SHP77 (cell line): ENCODE measurements at places on chromosomes 12 and 14.
A peak's percentile ranks its signal among the peaks of the same experiment; 100 is the strongest.

- DNase-seq, result no peak
Observed at GRCh38 chr14:89017417-89017816, 193.0 kb downstream of the TTC8 start.

- no peak for DNase-seq
Observed at GRCh38 chr12:90174198-90174510, 465.5 kb upstream of the ATP2B1 start.

DNA sequence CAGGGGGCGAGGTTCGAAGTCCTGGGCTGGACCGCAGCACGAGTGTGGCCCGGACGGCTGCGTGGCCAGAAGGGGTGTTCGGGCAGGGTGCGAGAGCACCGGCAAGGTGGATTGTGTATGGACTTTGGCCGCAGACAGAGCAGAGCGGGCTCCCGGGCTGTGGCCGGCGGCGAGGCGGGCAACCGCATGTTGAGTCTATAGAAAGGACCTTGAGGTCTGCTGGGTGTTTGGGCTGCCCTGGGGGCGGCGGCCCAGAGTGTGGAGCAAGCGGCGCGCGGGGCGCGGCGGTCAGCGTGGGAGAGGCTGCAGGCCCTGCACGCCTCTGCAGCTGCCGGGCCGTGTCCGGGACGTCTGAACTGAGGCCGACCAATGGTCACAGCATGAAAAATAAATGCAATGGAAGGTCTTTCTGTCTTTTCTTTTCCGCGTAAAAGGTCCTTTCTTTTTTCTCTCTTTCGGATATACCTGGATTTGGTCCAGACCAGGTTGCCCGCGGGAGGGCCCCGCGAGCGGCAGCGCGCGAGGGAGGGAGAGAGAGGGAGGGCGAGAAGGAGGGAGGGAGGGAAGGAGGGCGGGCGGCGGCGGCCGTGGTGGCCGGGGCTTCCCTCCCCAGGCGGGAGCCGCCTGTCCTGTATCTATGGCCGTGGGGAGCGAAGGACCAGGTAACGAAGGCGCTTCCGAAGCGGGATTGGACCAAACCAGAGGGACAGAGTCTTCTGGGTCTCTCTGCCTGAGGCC, 5.5 kb upstream of the HOXC9 start:
- no peak for DNase-seq

DNA sequence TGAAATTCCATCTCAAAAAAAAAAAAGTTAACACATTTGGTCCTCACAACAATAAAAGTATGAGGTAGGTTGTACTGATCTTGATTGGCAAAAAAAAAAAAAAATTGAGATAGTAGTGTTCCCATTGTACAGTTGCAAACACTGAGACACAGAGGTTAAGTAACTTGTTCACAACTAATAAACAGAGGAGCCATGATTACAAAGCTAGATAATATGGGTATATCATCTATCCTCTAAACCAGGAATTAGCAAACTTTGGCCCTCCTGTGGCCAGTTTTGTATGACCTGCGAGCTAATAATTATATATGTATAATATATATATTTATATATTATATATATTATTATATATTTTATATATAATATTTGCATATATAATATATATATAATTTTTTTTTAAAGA, 2.3 kb upstream of the PSME1 start:
- no peak for DNase-seq

GRCh38 chr12:50928392-50928791, 24.0 kb upstream of the HIGD1C start:
- DNase-seq, result no peak

GRCh38 chr14:60760644-60761364, 26.2 kb downstream of the MNAT1 start:
- DNase-seq, result no peak

GRCh38 chr12:110846615-110847566, at the start of gene CCDC63:
Gene CCDC63, plus strand, starts transcription at chr12:110846987. Its CDS starts 5,968 bp downstream, at chr12:110852955.
- no peak for DNase-seq

DNA sequence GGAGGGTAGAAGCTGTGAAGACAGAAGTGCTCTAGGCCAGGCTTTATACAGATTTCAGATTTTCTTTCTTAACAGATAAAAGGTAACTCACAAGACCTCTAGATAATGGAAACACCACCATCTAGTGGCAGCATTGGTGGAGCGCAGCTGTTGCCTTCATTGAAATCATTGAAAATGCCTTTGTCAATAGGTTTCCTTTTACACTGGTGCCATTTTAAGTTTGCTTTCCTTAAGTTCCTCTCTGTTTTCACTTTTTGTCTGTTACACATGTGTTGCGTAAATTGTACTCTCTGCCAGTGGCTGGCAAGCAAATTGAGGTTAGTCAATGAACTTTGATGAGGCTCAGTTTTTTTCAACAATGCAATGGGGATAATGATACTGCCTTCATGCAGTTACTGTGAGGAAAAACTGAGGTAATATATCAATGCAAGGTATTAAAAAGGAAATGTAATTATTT, 31.1 kb downstream of the ALDH1L2 start:
- peak; percentile 61 for DNase-seq

DNA sequence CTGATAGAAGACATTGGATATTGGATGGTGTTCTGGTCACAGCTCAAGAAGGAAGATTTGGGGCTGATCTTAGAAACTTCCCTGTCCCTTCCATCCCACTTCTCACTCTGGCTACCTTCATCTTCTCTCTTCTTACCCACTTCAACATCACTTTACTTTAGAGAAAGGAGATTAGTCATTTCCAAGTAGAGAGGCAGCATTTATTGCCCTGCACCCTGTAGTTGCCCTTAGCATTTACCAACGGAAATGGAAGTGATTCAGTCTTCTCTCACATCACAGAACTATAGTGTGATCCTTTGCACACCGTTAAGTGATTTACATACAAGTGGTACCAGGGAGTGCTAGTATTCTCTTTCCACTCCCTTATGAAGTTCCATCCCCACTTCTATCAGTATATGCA, 52.4 kb downstream of the PHLDA1 start:
- DNase-seq, result peak; percentile 22

DNA sequence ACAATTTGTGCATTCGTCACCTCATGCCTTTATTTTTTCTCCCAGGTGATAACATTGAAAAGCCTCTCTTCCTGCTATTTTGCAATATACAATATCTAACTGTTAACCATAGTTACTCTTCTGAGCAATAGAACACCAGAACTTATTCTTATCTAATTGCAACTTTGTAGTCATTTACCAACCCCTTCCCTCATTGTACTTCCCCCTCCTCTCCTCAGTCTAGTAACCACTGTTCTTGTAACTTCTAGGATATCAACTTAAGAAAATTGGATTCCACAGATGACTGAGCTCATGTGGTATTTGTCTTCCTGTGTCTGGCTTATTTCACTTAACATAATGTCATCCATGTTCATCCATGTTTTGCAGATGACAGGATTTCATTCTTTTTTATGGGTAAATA, 7.6 kb downstream of the MUCL1 start:
- DNase-seq, result no peak

- DNase-seq, result no peak
Observed at GRCh38 chr12:24198070-24198469, 248.6 kb upstream of the SOX5 start.

GRCh38 chr14:53044486-53044885, 93.6 kb upstream of the FERMT2 start:
- no peak for DNase-seq

DNA sequence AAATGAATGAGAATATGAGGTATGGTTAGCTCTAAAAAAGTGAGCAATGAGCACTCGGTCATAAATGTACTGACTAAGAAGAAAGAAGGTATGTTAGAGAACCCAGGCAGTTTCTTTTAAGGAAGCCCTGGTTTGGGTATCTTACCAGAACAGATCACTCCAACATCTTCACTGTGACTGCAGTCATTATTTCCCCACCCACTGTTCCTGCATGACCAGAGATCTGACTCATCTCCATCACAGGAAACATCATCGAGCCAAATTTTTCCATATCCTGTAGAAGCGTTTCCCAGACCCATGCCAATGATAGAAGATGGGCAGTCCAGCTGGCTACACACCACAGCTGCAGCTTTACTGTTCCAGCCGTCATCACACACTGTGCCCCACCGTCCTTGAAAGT, 48.0 kb downstream of the CD163L1 start:
- no peak for DNase-seq

- no peak for DNase-seq
Observed at GRCh38 chr14:98391061-98391460, 880.9 kb downstream of the BCL11B start.

DNA sequence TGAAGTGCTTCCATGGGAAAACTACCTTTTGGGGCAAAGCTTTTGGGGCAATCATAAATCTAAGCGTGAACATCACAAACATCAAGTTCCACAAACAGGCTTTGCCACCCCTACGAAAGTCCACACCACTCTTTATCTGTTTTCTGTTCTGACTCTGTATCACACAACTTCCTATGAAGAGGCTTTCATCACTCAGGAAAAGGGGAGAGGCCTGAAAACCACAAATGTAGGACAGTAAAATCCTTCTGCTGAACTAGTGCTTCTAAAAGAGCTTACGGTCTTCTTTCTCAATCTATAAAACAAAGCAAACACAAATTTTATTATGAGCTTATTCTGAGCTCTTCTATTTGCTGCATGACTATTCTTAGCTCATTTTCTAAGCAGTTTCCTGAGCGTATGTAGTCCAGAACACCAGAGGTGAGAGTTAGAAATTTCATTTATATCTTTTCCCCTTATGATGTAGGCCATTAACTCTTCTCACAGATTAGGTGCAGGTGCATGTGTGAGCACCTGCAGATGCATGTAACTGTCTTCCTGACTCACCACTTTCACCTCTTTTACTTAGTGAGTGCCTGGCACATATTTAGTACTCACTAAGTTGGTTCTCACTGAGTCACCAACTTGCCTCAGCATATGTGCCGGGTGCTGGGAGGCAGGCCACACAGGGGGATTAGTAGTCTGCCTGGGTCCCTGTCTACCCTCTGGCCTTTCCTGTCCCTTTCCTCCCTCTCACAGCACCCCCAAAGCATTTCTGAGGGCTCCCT, 32.9 kb upstream of the SYCP3 start:
- no peak for DNase-seq

DNA sequence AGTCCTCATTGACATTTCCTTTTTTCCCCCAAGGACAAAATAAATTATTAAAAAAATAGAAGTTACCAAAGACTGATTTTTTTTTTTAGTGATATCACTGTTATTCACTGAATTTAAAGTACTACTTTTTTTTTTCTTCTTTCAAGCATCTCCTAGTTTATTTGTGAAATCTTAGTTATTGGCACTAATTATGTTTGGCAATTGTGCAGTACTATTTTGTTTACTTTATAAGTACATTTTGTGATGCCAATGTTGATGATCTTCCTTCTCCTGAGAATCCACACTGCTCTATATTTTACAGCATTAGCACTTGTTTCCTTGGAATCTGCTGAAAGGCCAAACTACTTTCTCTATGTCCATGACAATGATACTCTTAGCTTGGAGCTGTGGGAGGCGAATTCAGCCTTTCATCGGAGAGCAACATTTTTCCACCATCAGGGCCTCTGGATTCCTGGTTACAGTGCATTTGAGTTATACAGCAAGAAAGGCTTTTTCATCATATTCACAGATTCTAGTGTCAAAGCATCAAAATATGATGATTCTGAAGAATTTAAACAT, 123.8 kb upstream of the PTPRQ start:
- no peak for DNase-seq

DNA sequence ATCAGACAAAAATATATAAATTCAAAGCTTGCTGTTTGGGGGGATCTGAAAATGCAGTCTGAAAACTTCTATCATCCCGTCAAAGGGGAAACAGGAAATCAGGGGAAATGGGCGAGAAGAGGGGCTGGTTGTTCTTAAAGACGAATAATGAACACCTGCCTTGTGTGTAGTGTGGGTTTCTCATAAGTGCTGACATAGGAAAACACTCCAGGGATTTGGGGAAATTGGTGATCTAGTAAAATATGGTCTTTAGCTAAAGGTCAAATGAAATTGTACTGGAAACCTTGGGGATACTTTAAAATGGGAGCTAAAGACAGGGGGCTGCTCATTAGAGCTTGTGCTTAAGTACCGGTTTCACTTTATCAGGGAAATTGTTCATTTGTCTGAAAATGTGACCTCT, 39.6 kb upstream of the PIK3C2G start:
- DNase-seq, result no peak

GRCh38 chr12:64299628-64300027, 77.5 kb upstream of the KICS2 start:
- DNase-seq, result no peak

DNA sequence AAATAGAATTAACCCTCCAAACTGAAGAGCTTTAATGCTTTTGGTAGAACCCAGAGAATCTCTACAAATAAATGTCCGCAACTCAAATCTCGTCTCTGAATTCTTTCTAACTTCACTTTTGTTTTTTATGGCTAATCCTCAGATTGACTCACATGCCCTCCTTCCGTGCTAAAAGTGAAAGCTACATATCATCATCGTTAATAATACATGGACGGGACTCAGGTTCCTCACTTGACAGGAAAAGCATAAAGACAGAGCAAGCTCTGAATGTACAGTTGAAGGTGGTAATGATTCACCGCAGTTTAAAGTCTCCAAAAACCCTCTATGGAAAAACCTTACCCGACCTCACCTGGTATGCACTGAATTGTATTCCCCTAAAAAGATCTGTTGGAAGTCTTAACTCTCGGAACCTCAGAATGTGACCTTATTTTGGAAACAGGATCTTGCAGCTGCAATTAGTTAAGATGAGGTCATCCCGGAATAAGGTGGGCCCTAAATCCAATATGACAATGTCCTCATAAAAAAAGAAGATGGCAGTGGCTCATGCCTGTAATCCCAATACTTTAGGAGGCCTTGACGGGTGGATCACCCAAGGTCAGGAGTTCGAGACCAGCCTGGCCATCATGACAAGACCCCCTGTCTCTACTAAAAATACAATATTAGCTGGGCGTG, 147.4 kb upstream of the FOXN3 start:
- no peak for DNase-seq

- no peak for DNase-seq
Observed at GRCh38 chr12:42409471-42409870, 83.5 kb downstream of the PPHLN1 start.

DNA sequence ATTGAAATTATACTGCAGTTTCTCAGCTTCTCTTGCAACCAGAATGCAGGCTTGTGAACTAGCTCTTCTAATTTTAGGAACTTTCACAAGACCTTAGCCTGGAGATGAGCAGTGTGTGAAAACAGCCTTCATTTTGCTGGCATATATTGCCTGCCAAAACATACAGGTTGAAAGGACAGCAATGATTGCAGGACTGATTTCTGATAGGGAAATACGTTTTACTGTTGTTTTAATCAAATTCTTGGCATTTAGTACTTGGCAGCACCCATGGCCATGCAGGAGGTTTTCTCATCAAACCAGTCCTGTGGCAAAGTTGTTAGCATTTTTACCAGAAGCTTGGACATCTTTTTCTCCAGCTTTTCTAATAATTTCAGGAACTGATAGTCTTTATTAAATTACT, 91.9 kb upstream of the MUCL1 start:
- no peak for DNase-seq

GRCh38 chr14:71004481-71004880, 97.2 kb downstream of the PCNX1 start:
- DNase-seq, result no peak

GRCh38 chr12:79006306-79006705, 141.7 kb downstream of the SYT1 start:
- no peak for DNase-seq

DNA sequence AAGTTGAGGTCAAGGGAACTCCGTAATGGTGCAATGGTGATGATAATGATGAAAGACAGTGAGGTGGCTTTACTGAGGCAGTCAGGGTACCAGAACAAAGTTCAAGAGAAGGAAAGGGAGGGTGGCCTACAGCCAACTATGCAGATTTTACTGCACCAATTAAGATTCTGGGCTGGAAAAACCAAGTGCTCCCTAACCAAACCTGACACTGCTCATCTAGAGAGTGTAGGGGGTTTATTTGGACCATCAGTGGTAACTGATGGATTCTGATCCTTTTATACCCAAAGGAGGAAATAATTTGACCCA, 387 bp downstream of the LRRC9 start:
- no peak for DNase-seq
